NCI-H1092 treated with DMSO at 0.1 percent for 48 hours (cell line): ENCODE measurements at places on chromosomes 12 and 14.
A peak's percentile ranks its signal among the peaks of the same experiment; 100 is the strongest.

- no peak for DNase-seq
These were observed 72.4 kb downstream of the IGF1 start for GRCh38 chr12:102407776-102408486.

DNA sequence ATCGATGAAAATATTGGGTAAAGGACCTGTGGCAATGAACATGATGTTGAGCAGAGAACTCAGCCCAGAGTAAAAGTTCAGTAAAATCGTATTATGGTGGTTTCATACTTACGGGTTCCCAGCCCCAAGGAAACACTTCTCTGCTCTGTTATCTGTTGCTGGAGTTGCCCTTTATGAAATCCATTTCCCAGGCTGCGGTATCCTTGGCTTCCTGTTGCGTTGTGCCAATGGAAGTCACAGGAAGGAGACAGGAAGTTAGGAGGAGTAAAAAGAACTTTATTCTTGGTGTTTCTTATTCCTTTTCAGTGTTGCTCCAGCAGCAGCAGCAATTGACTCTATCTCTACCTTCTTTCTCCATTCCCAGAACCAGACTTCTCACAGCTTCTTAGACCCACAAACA lies 965.2 kb downstream of the VRK1 start:
- DNase-seq: no peak

GRCh38 chr14:29885988-29886387 lies 41.7 kb downstream of the PRKD1 start:
- no peak for DNase-seq

DNA sequence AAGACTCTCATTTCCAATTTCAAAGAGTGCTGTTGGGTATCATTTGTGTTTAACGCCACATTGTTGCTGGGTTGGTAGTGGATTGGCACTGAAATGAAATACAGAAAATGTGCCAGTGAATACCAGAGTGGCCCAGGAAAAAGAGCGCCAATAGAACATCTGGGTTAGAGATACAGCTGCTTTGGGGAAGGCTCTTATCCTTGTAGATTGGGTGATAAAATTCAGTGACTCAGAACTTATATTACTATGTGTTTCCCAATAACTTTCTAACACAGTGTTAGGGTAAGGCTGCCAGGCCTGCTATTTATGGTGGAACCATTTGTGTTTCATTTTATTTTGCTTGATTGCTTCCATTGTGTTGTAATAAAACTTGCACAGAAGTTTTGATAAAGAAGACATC lies 168.2 kb upstream of the SSTR1 start:
- no peak for DNase-seq

GRCh38 chr12:96195845-96196451 lies 1.8 kb downstream of the ELK3 start:
- DNase-seq: no peak

DNA sequence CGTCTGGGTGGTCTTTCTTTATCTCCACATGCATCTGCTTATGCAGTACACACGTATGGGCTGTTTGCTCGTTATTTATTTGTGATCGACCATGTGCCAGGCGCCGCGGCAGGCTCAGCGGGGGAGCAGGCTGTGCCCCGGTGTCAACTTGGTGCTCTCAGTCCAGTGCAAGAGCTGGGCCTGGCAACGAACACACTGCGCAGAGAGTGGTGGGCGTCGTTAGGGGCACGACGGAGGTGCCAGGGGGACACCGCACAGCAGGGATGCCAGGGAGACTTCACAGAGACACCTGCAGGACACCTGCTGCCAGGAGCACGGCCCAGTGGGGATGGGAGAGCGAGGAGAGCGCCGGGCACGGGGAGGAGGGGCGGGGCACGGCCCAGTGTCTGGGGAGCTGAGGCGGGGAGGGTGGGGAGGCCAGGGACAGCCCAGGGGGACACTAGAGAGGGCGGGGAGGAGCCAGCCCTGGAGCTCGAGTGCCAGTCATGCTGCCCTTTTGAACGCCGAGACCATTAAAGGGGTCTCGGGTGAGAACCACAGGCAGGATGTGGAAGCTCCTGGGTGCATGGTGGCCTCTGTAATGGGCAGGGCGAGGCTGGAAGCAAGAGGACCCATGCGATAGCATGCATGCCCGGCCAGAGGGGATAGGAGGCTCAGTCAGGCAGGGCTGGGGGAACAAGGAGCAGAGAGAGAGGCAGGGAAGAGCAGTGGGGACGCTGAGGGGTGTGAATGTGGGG lies 652 bp upstream of the LRCOL1 start:
- no peak for DNase-seq

DNA sequence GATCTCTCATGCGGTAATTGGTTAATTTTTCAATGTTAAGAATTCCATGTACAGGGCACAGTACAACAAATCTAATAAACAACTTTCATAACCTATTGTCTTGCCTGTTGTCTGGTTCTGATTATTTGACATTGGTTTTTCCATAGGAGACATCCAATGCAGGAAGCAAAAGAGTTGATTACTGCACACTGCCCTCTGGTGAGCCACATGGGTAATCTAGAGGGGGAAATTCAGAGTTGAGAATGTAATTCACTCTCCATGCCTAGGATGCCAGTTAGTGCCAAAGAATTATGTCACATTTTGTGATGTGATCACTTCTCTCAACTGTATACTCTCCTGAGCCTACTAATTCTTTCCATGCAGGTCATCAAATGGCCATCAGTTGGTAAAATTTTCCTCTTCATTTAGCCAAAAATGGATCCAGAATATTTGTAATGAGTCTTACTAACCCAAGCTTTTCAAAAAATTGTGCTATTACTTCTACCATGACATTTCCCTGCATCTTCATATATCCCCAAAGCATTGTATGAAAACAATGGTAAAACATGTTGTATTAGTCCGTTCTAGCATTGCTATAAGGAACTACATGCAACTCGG lies 17.7 kb upstream of the CCDC91 start:
- peak; percentile 14 for DNase-seq

- no peak for DNase-seq
These were observed 214.9 kb upstream of the HMGA2 start for GRCh38 chr12:65609359-65609771.

GRCh38 chr12:65505386-65506121 lies 227.1 kb downstream of the MSRB3 start:
- DNase-seq: no peak

- DNase-seq: peak; percentile 68
These were observed 2.5 kb downstream of the SLC38A1 start for GRCh38 chr12:46266382-46266791.

GRCh38 chr12:103875666-103876065 lies 34.6 kb upstream of the NT5DC3 start:
- no peak for DNase-seq

- no peak for DNase-seq
These were observed 22.8 kb downstream of the ERC1 start for GRCh38 chr12:1013618-1014489.

GRCh38 chr14:65137648-65138307 lies 35.5 kb upstream of the MAX start:
- no peak for DNase-seq

DNA sequence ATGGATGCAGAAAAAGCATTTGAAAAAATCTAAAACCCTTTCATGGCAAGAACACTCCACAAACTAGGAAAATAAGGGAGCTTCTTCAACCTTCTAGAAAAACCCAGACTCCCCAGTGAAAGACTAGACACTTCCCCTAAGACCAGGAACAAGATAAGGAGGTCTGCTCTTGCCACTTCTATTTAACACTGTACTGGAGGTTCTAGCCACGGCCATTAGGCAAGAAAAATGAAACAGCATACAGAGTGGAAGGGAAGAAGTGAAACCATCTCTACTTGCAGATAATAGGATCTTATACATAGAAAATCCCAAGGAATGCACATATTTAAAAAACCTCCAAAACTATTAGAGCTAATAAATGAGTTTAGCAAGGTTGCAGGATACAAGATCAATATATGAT lies 42.3 kb downstream of the CHGA start:
- no peak for DNase-seq

- DNase-seq: peak; percentile 29
These were observed 39.5 kb upstream of the USP44 start for GRCh38 chr12:95590775-95591174.

DNA sequence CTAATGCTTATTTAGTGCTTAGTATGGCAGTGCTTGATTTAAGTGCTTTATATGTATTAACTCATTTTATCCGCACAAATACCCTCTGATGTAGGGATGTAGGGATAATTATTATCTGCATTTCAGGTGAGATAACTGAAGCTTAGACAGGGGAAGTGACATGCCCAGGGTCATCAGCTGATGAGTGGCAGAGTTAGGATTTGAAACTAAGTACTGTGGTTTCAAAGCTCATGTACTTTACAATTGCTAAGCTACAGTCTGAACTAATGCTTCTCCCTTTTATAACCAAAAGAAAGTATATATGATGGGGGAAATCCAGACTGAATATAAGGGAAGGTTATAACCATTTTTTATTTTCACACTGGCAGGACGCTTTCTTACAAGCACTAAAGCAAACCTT lies 229.6 kb upstream of the NAV3 start:
- DNase-seq: no peak

- DNase-seq: no peak
These were observed 82.5 kb downstream of the NUMB start for GRCh38 chr14:73375861-73376260.

GRCh38 chr12:10304161-10304574 lies 3.5 kb upstream of the KLRD1 start:
- DNase-seq: no peak
